ENCODE measurements at places on chromosomes 5 and 9.
A peak's percentile ranks its signal among the peaks of the same experiment; 100 is the strongest.

DNA sequence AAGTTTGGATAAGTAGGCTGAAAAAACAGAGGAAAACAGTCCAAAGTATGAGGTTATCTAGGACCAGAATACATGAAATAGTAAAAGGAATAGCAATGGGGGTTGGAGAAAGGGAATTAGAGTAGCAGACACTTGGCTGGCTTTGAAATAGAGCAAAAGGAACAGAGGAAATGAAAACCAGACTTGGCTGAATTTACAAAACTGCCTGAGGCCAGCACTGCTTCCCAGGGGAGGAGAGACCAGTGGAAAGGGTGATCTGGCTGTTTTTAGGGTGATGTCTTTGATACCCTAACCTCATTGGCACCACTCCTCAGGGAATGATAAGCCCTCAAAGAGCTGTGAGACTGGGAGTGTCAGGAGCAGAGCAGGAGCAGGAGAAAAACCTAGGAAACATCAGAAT is 413.4 kb upstream of the SLC30A5 start:
- DNase-seq: no peak

GRCh38 chr9:16422114-16422513 is 448.4 kb downstream of the BNC2 start:
- DNase-seq: no peak

DNA sequence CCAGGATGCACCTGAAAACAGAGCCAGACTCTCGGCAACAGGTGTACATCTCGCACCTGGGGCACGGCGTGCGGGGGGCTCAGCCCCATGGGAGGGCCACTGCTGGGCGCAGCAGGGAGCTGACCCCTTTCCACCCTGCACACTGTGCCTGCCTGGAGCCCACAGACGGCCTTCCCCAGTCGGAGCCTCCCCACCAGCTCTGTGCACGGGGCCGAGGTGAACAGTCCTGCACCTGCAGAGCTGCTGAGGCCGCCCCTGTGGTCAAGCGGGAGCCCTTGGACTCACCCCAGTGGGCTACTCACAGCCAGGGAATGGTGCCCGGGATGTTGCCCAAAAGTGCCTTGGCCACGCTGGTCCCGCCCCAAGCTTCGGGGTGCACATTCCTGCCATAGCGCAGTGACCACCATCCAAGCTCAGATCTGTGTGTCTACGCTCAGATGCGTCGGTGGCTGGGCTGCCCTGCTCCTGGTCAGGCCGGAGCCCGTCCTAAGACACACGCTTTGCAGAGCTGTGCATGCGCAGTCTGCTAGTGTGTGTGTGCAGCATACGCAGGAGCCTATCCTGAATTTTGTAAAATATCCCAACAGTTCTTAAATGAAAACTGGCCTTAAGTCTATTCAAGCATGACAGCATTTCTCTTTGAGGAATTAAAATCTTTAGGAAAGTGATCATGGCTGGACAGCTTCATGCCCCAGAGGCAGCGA is 8.4 kb upstream of the EXOC3 start:
- no peak for DNase-seq

DNA sequence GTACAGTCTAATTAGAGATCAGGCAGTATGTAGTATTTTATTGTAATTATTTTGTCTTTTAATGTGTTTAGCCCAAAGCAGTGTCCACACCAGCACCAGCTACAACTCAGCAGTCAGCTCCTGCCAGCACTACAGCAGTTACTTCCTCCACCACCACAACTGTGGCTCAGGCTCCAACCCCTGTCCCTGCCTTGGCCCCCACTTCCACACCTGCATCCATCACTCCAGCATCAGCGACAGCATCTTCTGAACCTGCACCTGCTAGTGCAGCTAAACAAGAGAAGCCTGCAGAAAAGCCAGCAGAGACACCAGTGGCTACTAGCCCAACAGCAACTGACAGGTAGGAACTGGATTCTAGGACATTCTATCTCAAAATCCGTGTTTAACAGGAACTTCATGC is 23.2 kb downstream of the RAD23B start:
- no peak for DNase-seq

DNA sequence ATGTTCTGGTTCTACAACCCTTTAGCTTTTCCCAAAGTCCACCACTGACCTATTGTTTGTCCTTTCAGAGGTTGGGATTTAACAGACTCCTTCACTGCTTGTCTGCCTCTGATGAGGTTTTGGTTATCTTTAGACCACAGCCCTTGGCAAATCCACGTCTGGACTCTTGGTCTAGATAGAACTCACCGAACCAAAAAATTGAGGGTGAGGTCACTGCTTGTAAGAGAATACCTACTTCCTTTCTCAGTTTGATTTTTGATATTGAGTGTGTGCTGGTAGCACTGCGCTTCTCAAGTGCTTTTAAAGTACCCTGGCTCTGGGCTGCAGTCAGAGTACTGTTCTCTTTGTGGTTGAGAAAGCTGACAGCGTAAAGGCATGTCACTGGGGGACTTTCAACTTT is 61.7 kb downstream of the JMY start:
- DNase-seq: no peak

GRCh38 chr9:84691634-84692033 is 22.1 kb downstream of the NTRK2 start:
- no peak for DNase-seq

- DNase-seq: peak; percentile 35
These were observed at the start of gene RNF180 for GRCh38 chr5:64165500-64166200. Gene RNF180 (plus strand): TSS chr5:64165843. CDS start chr5:64200808, 34,965 bp downstream.

GRCh38 chr5:32420506-32420905 is 24.0 kb downstream of the ZFR start:
- no peak for DNase-seq

GRCh38 chr9:90000925-90001324 is 396.1 kb downstream of the GADD45G start:
- DNase-seq: no peak

DNA sequence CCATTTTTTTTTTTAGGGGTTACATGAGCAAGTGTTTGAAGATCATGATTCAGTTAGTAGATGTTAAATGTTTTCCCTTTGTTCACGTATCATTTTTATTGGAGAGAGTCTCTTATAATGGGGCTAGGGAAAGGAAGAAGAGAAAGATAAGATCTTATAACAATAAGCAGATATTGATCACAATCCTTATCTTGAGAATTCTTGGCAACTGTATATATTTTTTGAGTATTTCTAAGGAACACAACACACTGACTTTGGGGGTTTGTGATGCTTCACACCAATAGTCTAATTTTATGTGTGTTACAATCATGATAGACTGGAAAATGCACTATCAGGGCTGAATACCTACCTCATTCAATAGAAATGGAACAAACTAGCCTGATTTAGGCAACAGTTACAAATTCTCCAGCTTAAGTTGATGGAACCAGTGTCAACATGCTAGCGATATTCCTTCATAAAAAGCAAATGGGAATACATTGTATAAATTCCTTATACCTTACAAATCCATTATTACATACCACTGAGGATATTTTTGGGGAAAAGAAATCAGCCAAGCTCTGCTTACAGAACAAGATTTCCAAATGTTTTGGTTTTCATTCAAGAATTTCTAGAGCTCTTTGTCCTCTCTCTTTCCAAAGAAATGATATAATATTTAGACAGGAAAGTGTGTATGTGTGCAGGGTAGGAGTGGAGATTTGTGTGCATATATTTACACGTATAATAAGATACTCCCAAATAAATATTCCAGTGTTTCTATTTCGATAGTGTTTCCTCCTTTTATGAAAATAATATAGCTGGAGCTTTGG is 41.5 kb downstream of the SVEP1 start:
- DNase-seq: no peak

GRCh38 chr5:137563646-137564397 is 64.7 kb upstream of the SPOCK1 start:
- peak; percentile 39 for DNase-seq

GRCh38 chr5:91976451-91976850 is 593.3 kb upstream of the ARRDC3 start:
- no peak for DNase-seq

DNA sequence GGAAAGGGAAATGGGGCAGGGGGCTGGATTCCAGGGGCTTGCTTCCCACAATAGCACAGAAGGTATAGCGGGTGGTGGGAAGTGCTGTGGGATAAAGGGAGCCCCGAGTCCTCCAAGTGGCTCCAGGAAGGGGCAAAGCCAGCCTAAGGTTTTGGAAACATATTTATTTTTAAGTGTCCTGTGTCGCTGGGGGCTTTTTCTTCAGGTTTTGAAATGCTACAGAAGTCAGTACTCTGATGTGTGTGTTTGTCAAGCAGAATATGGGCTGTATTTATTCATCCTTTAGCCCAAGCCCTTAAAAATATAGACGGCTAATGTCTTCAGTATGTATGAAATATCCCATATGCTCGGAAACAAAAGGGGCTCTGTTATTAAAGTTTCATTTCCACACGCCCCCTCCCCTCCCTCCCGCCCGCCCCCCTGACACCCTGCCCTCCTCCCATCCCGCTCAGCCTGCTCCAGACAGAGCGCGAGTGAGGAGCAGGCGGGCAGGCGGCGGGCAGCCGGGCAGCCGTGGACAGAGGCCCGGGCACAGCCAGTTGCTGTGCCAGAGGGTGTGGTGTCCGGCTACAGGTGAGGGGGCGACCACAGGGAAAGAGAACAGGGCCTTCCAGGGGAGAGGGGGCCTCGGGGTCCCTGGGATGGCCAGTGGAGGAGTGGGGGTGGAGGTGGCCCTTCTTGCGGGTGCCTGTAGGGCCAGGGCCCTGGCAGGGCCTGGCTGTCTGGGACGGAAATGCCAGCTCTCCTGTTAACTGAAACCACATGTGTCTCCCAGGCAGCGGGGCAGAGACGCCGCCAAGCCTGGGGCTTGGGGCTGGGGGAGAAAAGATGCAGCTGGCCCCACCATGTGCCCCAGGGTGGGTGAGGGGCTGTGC is 39.6 kb upstream of the SYNPO start:
- no peak for DNase-seq

- DNase-seq: no peak
These were observed 26.9 kb downstream of the RAPGEF1 start for GRCh38 chr9:131713016-131713415.

DNA sequence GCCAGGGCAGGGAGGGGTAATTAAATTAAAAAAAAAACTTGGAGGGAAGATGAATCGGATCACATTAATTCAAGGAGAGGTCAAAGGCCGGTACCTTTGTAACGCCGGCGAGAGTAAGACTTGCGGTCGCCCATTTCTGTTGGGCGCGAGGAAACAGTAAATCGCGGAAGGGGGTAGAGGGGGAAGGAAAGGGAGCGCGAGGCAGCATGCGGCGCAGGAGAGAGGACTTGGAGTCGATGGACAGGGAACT is 324 bp upstream of the RGMB start:
- DNase-seq: no peak

DNA sequence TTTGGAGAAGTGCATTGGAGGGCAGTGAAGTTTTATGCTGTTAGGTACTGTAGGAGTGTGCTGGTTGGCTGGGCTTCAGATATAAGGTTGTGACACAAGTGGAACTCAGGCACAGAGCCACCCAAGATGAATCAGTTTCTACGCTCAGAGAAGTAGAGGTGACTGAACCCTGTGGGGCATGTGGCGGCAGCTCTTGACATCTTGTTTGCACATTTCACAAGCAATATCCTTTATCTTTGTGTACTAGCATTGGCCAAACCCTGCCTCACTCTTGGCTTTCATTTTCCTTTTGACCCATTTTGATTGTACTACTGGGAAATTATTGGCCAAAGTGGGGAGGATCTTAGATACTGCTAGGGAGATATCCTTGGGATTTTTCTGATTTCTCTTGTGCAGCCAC is 110.0 kb downstream of the PSAT1 start:
- DNase-seq: no peak

DNA sequence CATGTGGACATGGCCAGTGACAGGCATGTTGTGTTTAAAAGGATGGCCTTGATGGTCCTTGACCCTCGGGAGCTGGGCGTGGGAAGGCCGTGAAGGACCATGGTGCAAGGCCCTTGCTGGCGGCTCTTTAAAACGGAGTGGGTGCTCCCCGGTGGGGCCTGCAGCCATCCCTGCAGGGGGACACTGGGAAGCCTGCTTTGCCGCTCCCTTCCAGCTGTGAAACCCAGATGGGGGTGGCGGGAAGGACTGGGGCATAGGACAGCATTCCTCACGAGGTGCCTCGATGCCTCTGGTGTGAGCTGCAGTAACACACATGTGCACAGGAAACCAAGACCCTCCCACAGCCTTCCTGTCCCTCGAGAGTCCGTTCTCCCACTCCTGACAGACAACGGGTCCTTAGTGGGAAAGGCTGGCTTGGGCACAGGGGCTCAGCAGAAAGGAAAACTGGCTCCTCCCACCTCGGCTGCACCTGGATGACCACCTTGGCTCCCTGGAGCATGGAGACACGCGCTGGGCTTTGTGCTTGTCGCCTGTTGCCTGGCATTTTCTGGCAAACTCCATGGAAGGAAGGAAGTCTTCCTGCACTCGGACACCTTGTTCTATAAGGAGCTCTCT is 30.3 kb upstream of the IRX4 start:
- DNase-seq: no peak

DNA sequence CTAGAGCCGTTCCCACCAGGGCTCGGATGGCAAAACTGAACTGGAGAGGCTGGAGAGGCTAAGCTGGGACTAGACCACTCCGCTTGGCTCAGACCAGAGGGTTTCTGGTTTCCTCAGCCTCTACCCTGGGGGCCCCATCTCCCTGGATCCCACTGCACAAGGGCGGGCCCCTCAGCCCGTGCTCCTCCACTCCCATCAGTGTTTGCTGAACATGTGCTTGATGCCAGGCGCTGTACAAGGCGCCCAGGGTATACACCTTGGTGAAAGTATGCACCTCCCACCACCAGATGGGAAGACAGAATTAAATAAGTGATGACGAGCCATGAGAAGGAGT is 18.0 kb downstream of the GPX3 start:
- no peak for DNase-seq

GRCh38 chr9:31389075-31389474 is 995.4 kb upstream of the ACO1 start:
- no peak for DNase-seq

DNA sequence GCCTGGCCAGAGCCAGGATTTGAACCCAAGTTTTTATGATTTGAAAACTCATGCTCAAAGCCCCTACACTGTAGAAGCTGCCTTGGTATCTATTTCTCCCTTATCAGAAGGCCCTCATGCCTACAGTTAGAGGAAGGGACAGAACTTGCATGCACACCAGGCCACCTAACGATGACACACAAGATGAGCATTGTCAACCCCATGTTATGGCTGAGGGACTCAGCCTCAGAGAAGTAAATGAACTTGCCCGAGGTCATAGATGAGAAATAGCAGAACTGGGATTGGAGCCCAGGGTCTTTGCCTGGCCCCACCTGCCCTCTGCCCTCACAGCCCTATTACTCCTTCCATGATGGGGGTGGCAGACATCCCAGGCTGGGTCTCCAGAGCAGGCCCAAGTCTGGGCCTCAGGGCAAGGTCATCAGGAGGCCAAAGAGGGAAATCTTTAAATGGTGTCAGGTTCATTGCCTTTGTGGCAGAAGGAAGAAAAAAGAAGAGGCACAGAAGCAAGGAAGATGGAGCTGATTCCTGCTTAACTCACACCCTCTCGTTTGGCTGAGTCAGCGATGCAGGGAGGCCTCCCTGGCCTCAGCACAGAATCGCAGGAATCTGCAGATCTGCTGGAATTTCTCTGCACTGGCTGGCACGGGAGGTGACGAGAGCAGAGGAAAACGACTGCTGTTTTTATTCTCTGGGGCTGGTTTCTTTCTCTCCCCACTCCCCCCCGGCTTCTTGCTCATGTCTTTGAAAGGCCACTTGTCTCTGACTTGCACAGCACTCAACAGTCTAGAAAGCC is 20.6 kb upstream of the CRB2 start:
- no peak for DNase-seq

GRCh38 chr5:37789991-37790390 is 49.9 kb downstream of the GDNF start:
- no peak for DNase-seq

Data from right renal pelvis (tissue), 4 donors.